ENCODE measurements at places on chromosomes 2 and 18.

GRCh38 chr18:35466334-35466733, 31.4 kb downstream of the INO80C start:
- DNase-seq: no peak

- no peak for DNase-seq
Measured at GRCh38 chr18:6628187-6628586, 101.3 kb upstream of the ARHGAP28 start.

DNA sequence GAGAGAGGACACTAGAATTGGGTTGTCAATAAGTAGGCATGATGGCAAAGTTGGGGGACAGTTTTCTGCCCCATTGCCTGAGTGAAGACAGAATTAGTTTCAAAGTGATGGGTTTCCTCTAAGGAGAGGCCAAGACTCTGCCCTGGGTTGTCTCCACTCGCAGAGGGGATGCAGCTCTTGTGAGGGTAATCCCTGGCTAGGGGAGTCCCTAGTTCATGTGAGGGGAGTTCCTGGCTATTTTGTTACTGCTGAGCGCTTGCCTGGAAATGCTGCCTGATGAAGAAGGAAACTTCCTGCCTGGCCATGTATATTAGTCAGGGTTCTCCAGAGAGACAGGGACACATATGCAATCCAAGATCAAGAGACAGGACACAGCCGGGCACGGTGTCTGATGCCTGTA, 501.5 kb downstream of the BCL11A start:
- no peak for DNase-seq

DNA sequence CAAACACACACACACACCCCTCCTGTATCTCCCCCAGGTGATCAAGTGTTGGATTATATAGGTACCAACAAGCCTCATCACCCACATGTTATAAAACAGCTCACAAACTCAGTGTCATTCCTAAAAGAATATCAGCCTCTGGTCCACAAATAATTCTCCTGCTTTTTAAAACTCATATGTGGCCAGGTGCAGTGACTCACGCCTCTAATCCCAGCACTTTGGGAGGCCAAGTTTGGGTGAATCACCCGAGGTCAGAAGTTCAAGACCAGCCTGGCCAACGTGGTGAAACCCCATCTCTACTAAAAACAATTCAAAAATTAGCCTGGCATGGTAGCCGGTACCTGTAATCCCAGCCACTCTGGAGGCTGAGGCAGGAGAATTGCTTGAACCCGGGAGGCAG, 87.8 kb downstream of the LRATD1 start:
- DNase-seq: no peak

DNA sequence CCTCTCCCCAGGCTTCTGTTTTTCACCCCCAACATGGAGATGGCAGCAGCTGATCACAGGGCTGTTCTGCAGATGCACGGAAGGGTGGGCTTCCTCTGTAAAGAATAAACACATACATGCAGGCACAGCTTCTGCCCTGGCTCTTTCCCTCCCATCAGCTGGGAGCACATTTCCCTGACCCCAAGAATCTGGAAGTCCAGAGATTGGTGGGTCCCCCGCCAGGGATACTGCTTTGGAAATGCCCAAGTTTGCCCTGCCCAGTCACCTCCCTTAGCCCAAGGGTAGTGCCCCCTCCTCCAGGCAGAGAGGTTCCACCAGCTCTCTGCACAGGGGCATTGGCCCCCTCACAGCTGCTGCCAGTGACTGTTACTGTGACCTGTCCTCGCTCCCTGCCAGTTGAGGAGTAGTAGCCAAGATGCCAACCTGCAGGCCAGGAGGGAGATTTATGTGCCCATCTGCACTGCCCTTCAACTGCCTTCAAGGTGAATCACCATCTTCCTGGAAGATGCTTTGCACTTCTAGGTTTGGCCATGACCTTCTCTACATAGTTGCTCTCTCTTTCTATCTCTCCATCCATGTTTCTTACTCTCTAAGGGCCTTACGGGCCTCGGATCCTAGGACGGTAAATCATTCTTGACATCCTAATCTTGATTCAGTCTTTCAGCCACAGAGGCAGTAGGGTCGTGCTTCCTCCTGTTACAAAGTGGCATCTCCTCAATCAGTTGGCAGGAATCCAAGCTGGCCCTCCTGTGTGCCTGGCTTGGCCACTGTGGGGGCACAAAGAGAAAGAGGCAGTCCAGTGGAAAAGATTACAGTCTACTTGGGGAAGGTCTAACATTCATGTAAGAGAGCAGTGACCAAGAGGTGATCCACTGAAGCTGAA, 121.8 kb downstream of the CTIF start:
- DNase-seq: no peak

DNA sequence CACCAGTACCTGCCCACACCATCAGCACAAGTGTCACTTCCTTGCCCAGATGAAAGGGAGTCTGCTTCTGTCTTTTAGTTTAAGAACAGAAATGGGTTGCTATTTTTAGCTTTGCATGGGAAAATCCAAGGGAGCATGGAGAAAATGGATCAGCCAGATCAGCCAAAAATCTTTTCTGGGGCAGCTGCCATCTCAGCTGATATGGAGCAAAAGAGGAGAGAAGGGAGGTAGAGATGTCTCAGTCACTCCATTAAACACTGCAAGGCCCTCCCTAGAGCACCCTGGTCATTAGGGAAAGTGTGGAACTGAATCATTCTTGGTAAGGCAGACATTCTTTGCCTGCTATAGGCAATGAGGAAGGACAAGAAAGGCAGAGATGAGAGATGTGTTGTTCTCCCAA, 79.9 kb downstream of the CTAGE1 start:
- no peak for DNase-seq

DNA sequence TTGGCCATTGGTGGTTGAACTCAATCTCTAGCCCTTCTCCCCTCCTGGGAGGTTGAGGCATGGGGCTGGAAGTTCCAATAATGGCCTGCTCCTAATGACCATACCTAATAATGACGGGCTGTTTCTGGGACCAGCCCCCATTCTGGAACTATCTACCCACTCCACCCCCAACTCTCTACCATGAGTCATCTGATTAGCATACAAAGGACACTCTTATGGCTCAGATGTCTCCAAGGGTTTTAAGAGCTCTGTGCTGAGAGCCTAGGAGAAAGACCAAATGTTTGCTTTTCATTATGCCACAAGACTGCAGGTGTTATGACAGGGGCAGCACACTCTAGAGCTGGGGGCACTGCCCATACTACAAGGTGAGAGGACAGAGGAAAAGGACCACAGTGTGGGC, 137.0 kb upstream of the NCKAP5 start:
- DNase-seq: no peak

DNA sequence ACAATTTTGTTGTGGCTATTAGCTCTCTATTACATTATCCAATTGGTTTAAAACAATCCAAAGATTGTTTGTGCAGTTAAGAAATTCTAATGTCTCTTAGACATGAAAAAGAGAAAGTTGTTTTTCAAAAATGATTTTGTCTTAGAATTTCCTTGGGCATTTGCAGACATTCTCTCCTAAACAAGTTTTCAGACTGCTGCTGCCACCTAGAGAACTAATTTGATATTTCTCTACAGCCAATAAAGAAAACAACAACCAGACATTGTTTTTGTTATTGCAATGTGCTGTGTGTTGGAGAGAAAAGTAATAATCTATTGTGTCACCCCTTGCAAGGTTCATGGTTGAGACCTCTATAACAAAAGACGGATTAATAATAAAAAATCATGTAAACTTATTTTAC, 119.0 kb upstream of the SYT4 start:
- no peak for DNase-seq

GRCh38 chr2:121627525-121628050, 21.7 kb downstream of the CLASP1 start:
- no peak for DNase-seq

- no peak for DNase-seq
Measured at GRCh38 chr2:237132799-237133198, 47.1 kb downstream of the COPS8 start.

- DNase-seq: no peak
Measured at GRCh38 chr18:70288171-70288850, 534 bp upstream of the SOCS6 start.

- no peak for DNase-seq
Measured at GRCh38 chr2:218293715-218294429, 1.6 kb upstream of the TMBIM1 start.

- DNase-seq: no peak
Measured at GRCh38 chr18:77482190-77483085, 232.8 kb downstream of the GALR1 start.

GRCh38 chr2:215754546-215754945, 258.8 kb downstream of the MREG start:
- DNase-seq: no peak
